ENCODE measurements at places on chromosomes 2 and 18. TPM values are rescaled to one million over a fixed set of nuclear protein-coding genes. Genes with fewer than 3 reads are reported as not detected.

DNA sequence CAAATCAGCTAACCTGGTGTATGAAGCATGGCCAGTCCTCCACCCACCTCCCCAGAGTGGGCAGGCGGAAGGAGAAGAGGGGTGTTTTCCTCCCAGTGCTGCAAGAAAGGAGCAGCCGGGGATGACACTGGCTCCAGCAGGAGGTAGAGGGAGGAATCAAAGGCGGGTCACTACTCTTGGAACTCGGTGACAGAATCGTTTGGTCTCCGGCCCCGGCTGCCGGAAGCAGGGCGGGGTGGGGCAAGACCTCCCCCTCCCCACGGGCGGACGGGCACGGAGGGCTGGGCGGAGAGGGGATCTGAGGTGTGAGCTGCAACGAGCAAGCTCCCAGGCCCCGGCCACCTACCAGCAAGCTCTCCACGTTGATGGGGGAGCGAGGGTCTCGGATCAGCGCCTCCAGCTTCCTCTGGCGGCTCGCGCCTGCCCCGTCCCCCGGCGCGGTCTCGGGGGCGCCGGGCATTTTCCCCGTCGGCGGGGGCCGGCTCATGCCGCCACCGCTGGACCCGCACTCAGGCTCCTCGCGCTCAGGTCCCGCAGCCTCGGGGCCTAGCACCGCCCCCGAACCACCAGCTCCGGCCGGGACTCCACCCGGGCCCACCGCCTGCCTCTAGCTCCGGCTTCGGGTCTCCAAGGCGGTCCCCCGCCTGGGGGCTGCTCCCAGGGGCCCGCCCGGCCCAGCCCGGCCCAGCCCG is 640 bp downstream of the ROCK2 start:
- peak; percentile 62 for DNase-seq

DNA sequence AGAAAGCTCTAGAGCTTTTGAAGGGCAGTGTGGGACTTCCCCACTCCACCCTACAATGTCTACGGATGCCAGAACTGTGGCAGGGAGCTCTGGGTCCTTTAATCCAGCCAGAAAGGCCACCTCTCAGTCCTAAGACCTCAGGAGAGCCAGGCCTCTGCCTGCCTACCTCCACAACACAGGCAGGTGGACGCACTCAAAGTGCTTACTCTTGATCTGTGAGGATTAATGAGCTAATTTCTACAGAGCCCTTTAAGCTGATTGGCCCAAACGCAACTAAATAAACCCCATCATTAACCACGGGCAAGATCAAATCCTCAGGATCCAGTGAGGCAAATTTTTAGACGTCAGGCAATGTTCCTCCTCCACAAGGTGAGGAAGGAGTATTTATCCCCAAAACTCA is 8.1 kb downstream of the STK39 start:
- no peak for DNase-seq

Gene UXS1
- polyA plus RNA-seq, result 7.1 TPM

GRCh38 chr2:23655934-23656596 is 270.9 kb downstream of the ATAD2B start:
- no peak for DNase-seq

Gene UGT1A3
- polyA plus RNA-seq, result not detected

- DNase-seq, result peak; percentile 0
These were observed 6.7 kb downstream of the DYSF start for GRCh38 chr2:71460056-71460455.

- DNase-seq, result no peak
These were observed 138.6 kb upstream of the SCN7A start for GRCh38 chr2:166632616-166633015.

GRCh38 chr2:192615105-192615504 is 420.4 kb upstream of the TMEFF2 start:
- no peak for DNase-seq

GRCh38 chr2:184679219-184680018 is 81.1 kb downstream of the ZNF804A start:
- DNase-seq, result no peak

GRCh38 chr2:177030451-177031105 is 182.0 kb upstream of the HNRNPA3 start:
- no peak for DNase-seq

DNA sequence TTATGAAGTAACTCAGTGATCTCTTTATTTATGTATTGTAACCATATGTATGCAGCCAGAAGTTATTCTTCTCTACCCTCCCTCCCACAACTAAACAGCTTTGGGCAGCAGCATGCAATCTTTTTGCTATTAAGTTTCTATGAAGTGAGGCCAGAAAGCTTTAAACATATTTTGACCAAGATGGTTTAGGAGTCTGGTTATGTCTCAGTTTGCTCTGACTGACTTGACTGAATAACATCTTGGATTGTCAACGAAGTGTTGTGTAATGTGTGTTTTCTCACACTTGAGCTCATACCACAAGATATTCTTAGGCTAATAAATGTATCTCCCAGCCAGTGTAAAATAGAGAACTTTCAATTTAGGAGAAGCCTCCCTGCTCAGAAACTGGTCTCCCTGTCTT is 104.3 kb downstream of the TTC27 start:
- DNase-seq, result no peak

DNA sequence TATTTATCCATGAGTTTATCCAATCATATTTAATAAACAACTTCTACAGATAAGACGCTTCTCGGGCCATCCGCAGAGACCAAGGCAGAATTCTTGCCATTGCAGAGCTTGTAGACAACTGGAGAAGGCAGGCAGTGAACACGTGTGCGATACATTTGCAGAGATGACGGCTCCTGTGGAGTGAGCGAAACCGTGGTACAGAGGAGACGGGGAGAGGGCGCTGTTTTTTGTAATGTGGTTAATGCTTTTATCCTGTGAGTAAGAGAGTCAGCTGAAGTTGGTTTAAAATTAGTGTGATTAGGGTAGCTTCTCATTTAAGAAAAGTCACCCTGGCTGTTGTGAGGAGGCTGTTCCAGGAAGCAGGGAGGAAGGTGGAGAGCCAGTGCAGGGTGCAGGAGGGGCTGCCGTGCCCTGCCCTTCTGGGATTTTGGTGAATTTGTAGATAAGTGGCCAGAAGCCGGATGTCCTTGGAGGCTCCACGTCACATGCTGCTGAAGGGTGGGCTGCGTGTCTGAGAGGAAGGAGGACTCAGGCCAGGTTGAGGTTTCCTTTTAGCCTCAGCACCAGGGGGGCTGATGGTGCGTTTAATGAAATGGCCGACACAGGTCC is 151.4 kb downstream of the SNTG2 start:
- no peak for DNase-seq

Gene HMSD
- polyA plus RNA-seq, result not detected

DNA sequence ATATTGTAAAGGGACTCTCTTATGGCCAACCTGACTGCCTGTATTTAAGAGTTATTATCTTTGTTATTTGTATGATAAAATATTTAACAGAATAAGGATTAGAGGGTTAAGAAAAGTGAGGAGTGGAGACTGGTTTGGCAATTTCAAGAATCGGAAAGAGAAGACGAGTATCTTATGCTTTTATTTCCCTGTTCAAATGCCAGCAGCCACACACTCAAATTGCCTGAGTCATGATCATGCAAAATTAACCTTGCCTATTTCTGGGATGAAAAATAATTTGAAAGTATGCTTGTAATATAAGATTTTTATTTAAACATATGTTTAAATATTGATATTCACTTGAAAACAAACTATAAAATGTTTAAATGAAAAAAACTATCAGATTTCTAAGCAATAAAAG is 188.6 kb downstream of the CD226 start:
- DNase-seq, result no peak

Gene C2orf78
- not detected for polyA plus RNA-seq

Gene STARD6
- not detected for polyA plus RNA-seq

- no peak for DNase-seq
These were observed 618 bp downstream of the POLR2D start for GRCh38 chr2:127857265-127857808.

GRCh38 chr2:163626639-163627109 is 109.1 kb downstream of the FIGN start:
- DNase-seq, result peak; percentile 9

- no peak for DNase-seq
These were observed 263.8 kb downstream of the SETBP1 start for GRCh38 chr18:44944461-44944860.

DNA sequence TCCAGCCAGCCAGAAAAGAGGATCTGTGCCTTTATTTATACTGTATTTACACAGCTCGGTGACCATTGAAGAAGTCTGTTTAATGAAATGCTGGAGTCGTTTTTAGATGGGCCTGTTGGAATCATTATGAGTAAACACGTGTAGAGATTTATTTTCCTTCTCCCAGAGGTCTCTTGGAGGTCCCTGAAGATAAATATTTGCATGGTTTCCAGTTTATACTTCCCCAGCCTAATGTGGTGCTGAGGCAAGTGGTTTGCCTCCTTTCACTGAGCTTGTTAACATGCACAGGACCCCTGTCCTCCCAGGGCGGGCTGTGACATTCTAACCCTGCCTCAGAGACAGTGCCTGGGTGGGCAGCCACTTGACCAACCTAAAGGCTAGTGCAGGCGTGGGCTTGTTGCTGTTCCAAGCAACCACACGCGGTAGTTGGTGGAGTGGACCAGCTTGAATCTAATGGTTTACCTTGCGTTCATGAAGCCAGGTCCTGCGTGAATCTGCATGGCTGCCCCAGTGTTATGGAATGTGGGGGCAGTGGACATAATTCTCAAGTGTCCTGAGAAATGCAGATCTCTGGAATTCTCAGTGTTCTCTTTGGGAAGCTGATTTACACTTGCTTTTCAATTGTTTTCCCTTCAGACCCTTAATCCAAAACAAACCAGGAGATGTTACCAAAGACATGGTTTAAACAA is 130.2 kb upstream of the DLX2 start:
- no peak for DNase-seq
